ENCODE measurements at places on chromosomes 13 and 19.
A peak's percentile ranks its signal among the peaks of the same experiment; 100 is the strongest.

- no peak for DNase-seq
Measured at GRCh38 chr13:45989607-45990006, 62.9 kb downstream of the ZC3H13 start.

- peak; percentile 21 for DNase-seq
Measured at GRCh38 chr13:98839856-98840769, 87.6 kb upstream of the SLC15A1 start.

- DNase-seq, result no peak
Measured at GRCh38 chr19:30739394-30739793, 367.2 kb downstream of the ZNF536 start.

- no peak for DNase-seq
Measured at GRCh38 chr19:57506163-57506562, 6.4 kb downstream of the ZNF773 start.

GRCh38 chr19:1511318-1512317 is 1.2 kb downstream of the ADAMTSL5 start:
- no peak for DNase-seq

GRCh38 chr19:7925171-7925851 is 624 bp downstream of the CTXN1 start:
- DNase-seq, result peak; percentile 81

DNA sequence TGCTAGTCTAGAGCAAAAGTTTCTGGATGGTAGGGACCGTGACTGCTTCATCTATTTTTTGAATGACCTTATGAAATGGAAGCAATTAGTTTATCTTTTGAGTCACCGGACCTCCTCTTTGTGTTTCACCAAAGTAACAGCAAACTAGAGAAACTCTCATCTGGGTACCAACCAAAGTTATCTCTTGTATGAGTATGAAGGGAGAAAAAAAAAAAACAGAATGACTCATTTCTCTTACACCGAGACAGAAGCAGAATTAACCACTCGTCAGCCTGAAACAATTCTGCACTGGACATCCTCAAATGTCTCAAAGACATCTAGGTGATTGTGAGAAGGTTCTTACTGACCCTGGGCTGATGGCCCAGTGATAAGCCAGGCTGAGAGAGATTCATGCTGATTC is 18.3 kb downstream of the ZNF100 start:
- no peak for DNase-seq

- DNase-seq, result no peak
Measured at GRCh38 chr19:36572593-36573019, 486 bp downstream of the ZNF529 start.

- no peak for DNase-seq
Measured at GRCh38 chr19:33462112-33462791, 59.3 kb downstream of the PEPD start.

GRCh38 chr13:61113140-61113658 is 302.4 kb downstream of the PCDH20 start:
- no peak for DNase-seq

- DNase-seq, result no peak
Measured at GRCh38 chr19:50717891-50718254, 1.7 kb downstream of the SHANK1 start.

DNA sequence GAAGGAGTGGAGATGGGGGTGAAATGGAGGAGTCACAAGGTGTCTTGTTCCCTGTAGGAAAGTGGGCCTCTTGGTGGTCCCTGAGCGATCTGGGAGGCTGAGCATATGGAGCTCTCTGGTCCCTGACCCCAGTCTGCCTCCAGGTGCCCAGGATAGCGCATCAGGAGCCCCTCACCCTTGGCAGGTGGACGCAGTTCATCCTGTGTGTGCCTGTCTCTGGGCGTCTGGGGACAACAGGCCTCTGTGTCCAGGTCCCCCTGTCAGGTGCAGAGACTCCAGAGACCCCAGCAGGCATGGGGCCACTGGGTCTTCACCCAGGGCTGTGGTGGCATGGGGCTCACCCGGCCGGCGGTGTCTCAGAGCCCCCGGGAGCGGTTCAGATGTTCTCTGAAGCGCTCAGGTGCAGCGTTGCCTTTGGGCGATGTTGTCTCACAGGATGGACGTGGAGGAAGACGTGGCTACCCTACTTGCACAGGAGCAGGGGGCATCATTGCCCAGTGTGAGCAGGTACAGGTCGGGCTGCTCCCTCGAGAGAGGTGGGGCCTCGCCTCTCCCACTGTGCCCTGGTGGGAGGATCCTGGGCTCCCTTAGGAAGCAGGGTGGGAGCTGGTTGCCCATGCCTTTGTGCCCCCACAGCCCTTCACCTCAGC is 58.1 kb upstream of the TPM4 start:
- DNase-seq, result no peak

GRCh38 chr13:80727321-80727975 is 386.5 kb upstream of the SPRY2 start:
- DNase-seq, result no peak

GRCh38 chr19:13069415-13070359 is 33.0 kb downstream of the LYL1 start:
- no peak for DNase-seq

DNA sequence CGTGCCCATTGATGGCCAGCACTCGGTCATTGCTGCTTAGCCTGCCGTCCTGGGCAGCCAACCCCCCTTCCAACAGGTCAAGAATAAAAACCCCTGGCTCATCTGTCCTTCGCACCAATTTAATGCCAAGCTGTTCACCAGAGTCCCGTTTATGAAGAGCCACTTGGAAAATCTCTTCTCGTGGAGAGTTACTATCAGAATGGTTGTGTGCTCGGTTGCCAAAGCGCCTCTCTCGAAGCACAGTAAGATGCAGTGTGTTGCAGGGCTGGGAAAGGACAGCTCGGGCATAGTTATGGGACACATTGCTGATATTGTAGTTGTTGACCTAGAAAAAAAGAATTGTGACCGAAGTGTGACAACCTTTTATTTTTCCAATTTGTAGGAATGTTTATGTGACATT is 57.9 kb downstream of the LNX2 start:
- DNase-seq, result no peak

GRCh38 chr19:51783372-51783771 is 11.6 kb upstream of the FPR3 start:
- peak; percentile 66 for DNase-seq

DNA sequence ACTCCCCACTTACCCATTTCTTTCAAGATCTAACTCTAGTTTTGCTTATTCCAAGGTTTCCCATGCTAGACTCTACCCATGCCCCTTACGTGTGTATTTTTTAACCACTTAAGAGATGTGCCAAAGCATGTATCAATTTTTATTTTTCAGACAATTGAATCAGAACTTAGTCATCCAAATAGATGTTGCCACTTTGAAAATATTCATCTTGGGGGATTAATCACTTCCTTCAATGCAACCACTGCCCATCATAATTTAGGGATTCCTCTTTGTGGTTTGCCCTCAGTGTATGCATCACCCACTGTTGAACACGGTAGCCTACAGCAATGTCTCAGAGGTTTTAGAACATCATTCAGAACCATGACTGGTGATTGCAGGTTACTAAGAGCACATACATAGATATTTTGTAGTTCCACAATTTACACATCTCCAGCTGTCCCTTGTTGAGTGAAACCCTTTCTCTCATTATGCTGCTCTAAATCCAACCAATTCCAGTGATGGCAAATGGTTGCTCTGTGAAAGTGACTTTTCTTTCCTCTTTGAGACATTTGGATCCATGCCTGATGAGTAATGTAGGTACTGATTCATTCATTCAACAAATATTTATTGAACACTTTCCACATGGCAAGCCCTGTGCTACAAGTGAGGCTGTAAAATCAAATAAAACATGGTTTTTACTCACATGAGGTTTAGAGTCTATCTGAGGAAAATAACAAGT is 60.6 kb upstream of the SERP2 start:
- peak; percentile 46 for DNase-seq

DNA sequence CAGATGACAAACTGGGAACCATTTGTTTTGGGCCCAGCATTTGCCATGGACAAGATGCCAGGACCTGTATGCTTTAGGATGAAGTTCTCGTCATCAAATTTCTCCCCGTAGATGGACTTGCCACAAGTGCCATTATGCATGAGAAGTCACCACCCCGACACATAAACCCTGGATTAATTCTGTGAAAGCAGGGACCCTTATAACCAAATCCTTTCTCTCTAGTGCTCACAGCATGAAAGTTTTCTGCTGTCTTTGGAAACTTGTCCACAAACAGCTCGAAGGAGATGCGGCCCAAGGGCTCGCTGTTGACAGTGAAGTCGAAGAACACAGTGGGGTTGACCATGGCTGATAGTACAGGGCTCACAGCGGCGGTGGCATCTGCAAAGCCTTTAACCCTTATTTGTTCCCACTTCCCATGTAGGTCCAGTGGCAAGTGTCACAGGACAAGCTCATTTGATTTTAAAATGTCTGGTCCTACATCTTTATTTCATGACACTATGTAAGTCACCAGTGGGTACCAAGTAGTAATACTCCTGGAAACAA is 75.2 kb upstream of the MIR17HG start:
- DNase-seq, result no peak

GRCh38 chr19:34274284-34274826 is 20.0 kb downstream of the GARRE1 start:
- DNase-seq, result no peak

DNA sequence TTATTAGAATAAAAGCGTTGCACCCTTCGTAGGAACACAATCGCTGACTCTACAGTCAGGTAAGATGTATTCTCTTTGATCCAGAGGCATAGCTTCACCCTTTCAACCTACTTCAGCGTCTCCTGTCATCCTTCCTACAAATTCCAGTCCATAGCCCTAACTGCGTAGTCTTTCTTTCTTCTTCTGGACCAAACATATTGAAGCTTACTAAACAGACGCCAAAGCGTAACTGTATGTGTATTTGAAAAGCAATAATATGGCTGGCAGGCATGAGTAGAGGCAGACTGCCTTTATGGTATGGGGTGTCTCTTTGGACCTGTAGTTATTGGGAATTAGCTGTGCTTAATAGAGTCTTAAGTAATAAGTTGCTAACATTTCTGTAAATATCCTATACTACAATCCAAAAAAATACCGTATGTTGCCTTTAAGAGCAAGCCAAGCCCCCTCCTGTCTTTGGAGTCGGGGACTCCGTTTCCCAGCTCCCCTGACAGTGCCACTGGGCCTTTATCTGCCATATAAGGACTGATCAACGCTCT is 392 bp upstream of the ZNF548 start:
- DNase-seq, result no peak

- DNase-seq, result no peak
Measured at GRCh38 chr19:10113592-10113963, 2.1 kb downstream of the P2RY11 start.

DNA sequence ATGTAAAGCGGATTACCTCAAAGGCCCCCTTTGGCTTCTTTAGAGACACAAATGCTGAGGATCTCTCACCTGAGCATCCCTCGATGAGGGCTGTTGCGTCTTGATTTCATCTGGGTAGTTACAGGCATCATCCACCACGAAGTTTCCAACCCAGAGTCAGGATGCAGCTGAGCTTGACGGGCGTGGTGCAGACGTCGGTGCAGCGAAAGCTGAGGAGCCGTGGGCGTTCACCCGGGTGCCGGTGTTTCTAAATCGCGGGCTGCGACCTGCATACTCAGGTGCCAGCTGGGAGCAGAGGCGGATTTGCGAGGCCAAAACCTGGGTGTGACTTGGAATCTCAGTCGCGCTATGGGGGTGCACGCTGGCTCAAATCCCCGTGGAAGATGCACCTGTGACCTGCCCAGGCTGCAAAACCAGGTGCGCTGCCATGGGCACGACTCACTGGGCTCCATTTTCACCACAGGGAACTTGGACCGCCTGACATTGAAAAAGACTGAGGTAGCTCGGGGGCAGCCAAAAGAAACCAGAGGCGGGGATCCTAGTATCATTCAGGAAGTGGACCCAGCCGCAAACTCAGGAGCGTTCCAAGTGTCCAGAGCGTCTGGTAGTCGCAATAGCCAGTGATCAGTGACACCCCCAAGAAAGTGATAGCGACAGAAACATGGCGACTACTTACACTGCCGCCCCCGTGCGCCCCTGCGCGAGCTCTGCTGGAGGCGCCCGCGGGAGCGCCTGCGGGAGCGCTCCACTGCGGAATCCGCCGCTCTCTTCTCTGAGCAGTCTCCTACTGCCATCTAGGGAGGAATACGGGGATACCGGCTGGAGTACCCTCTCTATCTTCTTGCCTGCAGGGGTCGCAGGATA is 36.4 kb upstream of the IGFL4 start:
- peak; percentile 70 for DNase-seq

- peak; percentile 21 for DNase-seq
Measured at GRCh38 chr13:107650081-107650701, 565.1 kb downstream of the LIG4 start.

DNA sequence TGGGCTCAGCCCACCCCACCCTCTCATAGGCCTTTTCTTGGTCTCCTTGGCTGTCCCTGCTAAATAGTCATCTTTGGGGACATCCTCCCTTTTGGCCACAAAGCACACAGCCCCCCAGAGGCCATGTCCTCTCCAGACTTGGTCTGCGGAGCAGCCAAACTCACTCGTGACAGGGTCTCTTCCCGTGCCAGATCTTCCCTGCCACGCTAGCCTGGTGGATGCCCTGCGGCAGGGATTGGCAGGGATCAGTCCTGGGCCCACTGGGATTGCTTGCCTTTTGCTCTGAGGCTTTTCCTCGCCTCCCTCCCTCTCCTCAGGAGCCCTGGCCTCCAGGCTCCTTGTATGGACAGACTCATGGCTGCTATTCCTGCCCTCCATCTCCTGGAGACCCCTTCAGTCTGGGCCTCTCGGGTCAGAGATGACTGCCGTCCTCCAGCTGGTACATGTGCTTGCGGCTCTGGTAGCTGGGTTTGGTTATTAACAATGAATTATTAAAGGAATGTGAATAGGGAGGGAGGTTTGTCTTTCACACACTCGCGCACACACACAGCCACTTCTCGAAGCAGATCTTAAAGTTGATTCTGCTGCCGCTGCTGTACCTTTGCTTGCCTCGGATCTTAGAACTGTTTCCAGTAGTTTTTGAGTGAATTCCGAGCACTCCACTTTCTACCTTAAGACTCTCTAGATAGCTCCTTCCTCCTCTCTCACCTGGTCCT is 45.1 kb downstream of the NFIX start:
- DNase-seq, result no peak

DNA sequence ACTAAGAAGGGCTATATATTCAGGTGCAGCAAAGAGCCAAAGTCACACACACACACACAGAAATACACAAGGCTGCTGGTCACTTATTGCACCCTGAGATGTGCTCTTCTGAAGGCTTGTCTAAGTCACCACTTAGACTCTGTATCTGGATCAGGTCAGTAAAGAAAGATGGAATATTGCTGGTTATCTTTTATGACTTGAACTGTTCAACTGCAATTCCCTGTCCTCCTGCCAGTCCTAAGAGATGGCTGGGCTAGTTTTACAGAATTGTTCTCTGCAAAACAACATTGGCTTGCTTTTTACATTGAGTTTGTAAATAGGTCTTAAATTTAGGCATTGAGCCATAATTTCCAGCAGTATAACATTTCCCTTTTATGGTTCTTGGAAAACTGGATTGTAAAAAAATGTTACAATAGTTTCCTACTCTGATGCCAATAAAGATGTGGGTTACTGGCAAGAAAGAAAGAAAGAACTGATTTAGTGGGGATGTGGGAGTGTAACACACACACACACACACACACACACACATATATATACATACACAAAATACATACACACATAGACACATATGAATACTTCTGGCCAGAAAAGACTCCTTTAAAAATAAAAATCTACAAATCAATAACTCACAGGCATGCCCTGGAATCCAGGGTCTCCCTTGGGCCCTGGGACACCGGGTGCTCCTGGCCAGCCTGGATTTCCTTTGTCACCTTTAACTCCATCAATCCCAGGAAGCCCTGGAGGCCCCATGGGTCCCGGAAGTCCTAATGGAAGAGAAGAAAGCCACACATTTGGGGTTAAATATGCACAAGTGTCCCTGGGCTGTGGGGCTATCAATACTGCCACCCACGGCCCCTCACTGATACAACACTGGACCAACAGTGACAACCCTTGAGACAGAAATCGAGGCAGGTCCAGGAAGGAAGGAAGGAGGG is 137.7 kb downstream of the COL4A1 start:
- DNase-seq, result no peak

Data from H4 (cell line).